ENCODE measurements at places on chromosomes 5 and 9.

DNA sequence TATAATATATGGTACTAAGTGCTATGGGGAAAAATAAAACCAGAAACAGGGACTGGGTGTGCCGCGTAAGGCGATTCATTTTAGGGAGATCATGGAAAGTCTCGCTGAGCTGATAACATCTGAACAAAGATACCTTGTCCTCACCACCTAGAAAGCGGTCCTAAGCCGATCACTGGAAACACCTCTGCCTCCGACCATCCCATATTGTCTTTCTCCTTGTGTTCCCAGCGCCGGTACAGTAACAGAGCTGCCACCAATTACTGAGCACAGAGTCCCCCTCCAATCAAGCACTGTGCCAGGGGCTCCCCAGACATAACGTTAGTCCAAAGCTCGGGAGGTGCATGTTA is 704 bp downstream of the CCDC112 start:
- DNase-seq = no peak

DNA sequence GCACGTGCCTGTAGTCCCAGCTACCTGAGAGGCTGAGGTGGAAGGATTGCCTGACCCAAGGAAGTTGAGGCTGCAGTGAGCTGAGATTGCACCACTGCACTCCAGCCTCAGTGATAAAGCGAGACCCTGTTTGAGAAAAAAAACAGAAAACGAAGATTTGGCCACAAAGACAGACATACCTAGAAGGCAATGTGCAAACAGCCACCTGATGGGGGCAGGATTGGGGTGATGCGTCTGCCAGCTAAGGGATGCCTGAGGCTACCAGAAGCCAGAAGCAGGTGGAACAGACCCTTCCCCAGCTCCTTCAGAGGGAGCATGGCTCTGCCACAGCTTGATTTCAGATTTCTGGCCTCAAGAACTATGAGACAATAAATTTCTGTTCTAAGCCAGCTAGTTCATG is 2.9 kb downstream of the HIGD2A start:
- no peak for DNase-seq

DNA sequence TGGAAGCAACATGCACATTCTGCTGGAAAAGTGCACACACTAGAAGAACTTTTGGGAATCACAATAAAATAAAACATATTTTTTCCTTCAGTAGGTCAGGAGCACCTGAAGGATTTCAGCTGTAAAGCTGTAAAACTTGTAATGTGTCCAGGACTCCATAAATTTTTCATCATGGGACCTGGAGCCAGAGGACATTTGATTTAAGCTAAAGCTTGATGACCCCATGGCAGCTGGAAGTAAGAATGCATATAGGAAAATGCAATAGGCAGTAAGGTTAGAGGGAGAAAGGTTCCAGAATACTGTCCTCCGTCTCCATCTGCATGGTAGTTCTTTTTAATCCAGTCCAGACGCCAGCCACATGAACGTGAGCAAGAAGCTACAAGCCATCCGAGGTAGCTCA is 166.0 kb downstream of the ADAMTSL1 start:
- no peak for DNase-seq

DNA sequence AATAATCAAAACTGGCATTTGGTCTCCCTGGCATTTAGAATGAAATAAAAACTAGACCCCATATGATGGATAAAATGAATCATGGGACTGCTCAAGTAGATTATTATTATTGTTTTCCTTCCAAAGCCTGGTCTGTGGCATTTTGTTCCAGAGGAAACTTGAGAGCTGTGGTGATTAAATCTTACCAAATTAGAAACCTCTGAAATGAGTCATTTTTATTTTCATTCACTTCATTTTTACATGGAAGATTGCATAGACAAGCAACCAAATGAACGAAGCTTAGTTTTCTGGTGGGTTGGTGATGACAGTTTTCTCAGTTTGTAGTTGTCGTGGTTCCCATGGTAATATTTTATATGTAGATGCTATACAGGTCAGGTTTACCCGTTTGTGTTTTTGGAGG is 23.4 kb downstream of the PAM start:
- DNase-seq = no peak

DNA sequence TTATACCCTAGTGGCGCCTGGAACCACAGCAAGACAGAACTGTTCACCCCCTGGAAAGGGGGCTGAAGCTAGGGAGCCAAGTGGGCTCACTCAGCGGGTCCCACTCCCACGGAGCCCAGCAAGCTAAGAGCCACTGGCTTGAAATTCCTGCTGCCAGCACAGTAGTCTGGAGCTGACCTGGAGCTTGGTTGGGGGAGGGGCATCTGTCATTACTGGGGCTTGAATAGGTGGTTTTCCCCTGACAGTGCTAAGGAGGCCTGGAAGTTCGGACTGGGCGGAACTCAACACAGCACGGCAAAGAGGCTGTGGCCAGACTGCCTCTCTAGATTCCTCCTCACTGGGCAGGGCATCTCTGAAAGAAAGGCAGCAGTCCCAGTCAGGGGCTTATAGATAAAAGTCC is 19.5 kb downstream of the BTNL3 start:
- DNase-seq = no peak

- no peak for DNase-seq
Observed at GRCh38 chr5:179828756-179829421, 8.2 kb downstream of the SQSTM1 start.

GRCh38 chr9:92771309-92771708 is 6.7 kb upstream of the BICD2 start:
- no peak for DNase-seq

GRCh38 chr5:14395411-14395810 is 186.2 kb upstream of the OTULINL start:
- DNase-seq = no peak

- no peak for DNase-seq
Observed at GRCh38 chr9:6673326-6674025, 27.9 kb upstream of the GLDC start.

DNA sequence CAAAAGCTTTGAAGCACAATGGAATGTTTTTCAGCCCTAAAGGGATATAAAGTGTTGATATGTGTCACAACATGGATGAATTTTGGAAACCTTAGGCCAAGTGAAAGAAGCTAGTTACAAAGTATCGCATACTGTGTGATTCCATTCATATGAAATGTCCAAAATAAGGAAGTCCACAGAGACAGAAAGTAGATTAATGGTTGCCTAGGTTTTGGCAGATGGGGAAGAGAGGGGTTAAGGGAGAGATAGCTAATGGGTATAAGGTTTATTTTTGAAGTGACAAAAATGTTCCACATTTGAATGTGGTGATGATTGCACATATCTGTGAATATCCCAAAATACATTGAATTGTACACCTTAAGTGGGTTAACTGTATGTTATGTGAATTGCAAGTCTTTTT is 57.5 kb upstream of the MCCC2 start:
- no peak for DNase-seq
